Stimulated activated CD8-positive, alpha-beta memory T cell treated with anti-CD3 and anti-CD28 coated beads, Interleukin-4, amount 100 ng/mL, for 1 hour (primary cell): ENCODE measurements at places on chromosomes 13 and 19.

- DNase-seq, result no peak
These were observed 164.9 kb downstream of the UFM1 start for GRCh38 chr13:38514575-38514974.

GRCh38 chr13:98411617-98412265 is 165.2 kb downstream of the STK24 start:
- no peak for DNase-seq

- no peak for DNase-seq
These were observed 25.1 kb downstream of the SIPA1L3 start for GRCh38 chr19:37931881-37932655.

DNA sequence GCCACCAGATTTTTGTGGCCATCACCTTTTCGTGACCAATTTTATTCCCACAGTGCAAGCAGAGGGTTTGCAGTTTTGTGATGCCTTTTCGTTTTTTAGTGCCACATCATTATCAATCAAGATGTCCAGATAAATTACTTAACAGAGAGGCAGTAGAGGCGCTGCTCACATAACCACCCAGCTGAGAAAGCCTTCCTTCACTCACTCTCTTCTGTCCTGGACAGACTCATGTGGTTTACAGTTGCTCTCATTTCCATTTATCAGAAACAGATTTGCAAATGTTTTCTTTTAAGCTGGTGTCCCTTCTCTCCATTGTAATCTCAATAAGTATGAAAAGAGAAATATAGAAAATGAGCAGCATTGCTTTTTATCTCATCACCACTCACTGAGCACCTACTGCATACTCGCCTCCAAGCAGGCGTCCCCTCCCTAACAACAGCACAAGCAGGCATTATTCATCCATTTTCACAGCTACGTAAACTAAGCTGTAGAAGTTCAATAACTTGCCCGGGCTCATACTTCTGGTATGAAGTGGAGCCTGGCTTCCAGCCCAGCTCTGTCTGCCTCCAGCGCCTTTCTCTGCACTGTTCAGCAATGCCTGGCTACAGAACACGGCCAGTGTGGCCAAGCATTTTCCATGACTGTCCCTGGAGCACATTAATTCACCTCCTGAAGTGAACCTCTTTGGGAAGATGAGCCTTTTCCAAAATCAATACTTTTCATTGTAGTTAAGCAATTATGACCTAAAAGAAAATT is 34.6 kb upstream of the KATNAL1 start:
- DNase-seq, result no peak

DNA sequence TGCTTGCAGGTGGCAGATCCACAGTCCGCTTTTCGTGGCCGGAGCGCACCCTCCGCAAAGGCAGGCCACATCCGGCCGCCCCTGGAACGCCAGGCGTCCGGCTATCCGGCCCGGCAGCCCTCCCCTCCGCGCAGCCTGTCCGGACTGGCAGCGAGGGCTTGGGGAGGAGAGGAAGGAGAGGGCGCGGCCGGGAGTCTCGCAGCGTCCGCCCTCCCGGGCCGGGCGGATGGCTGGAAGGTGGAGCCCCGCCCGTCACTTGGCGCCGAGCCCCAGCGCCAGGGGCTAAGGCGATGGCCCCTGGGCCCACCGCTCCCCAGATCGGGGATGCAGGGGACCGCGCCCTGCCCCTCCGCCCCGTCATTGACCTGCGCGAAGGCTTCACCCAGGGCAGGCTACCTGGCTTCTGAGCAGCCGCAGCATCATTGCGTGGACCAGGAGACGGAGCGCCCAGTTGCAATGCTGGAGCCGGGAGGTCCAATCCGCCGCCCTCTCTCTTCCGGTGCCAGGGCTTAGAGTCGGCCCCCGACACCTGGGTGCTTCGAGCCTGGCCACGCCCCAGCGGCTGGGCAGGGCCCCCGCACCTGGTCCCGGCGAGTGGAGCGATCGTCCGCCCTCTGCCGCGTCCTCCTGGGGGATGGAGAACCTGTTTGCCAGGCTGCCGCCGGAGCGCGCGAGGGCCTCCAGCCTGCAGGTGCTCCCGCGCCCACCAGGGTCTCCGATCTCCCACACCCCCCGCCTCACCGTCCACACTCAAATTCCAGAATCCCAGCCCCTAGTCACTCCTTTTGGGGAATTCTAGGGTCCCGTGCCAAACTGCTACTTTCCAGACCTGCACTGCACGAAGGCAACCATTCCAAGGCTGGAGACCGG is at the start of gene FUT1:
FUT1 (minus strand) TSS at position 146 of the 870 bp plus-strand sequence. CDS start 1,360 bp downstream, outside the sequence.
- no peak for DNase-seq

GRCh38 chr19:4967738-4968461 is 1.0 kb upstream of the KDM4B start:
- no peak for DNase-seq

- no peak for DNase-seq
These were observed 24.8 kb upstream of the ZNF254 start for GRCh38 chr19:24062190-24062589.

GRCh38 chr19:34180273-34180672 is 8.0 kb downstream of the LSM14A start:
- no peak for DNase-seq

DNA sequence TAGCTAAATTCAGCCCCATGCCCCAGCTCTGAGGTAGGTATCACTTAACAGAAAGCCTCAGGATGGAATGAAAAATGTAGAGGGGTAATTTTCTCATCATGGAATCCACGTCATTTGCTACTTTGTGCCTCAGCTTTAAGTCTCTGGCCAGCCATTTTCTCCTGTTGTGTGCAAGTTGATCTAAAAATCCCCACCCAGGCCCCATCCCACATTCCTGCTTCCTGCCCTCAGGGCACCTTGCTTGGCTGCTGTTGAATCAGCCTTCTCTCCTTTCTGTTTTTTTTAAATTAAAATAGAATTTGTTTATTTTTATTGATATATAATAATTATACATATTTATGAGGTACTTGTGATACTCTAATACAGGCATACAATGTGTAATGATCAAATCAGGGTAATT is 179.9 kb upstream of the TSHZ3 start:
- DNase-seq, result no peak

DNA sequence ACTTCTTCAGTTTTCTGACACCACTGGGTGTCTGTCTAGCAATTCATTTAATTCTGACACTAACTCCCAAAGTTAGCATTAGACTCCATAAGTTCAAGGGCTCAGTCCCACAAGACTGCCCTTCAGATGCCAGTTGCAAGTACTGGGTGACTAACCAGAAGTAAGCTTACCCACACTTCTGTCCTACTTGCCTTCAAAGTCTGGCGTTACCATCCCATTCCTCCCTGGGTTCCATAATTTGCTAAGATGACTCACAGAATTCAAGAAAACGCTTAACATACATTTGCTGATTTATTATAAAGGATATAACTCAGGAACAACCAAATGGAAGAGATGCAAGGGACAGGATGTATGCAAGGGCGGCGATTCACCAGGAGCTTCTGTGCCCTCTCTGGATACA is 45.5 kb upstream of the NPAS1 start:
- DNase-seq, result no peak

DNA sequence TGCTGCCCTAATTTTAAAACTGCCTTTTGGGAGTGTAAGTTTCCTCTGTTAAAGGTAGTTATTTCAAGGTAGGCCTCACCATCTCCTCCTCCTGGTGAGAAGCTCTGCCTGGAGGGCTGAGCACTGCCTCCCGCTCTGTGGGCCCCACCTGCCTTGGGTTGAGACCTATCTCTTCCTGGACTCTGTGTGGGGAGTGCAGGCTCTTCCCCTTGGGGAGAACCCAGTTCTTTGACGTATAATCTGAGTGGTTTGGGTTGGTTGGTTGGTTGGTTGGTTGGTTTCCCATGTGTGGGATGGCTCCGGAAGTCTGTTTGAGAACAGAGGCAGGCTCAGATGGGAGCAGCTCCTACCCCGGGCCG is 39.1 kb downstream of the ACTN4 start:
- DNase-seq, result peak; percentile 11

DNA sequence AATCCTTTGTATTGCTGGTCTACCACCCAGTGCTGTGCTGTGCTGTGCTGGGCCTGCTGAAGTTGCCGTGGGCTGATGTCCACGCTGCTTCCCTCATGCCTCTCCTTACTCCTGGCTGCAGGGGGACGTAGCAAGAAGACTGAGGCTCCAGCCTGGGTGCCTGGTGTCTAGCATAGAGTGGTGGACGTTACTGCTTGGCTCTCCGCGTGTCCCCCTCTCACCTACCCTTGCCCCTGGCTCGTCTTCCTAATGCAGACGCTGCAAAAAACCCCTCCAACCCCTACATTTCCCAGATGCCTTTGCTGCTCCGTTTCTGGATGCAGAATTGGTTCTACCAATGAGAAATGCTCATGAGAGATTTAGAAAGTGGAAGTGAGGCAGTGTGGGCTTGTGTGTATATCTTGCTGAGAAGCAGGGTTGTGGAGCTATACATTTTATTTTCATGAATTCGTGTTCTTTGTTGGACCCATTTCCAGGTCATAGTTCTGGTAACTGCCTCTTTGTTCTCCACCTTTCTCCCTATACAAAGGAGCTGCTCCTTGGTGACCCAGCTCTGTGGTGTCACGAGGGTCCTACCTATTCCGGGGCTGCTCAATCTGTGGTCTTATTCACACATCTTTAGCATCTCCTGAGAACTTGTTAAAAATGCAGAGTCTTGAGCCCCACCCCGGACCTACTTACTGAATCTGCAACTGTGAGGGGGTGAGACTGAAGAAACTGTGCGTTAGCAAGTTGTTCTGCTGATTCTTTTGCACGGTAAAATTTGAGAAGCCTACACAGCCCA is 7.9 kb upstream of the DENND1C start:
- DNase-seq, result no peak

GRCh38 chr13:44312834-44313551 is 60.6 kb upstream of the SERP2 start:
- DNase-seq, result no peak

- no peak for DNase-seq
These were observed 140 bp downstream of the PLEKHJ1 start for GRCh38 chr19:2236064-2236313.

DNA sequence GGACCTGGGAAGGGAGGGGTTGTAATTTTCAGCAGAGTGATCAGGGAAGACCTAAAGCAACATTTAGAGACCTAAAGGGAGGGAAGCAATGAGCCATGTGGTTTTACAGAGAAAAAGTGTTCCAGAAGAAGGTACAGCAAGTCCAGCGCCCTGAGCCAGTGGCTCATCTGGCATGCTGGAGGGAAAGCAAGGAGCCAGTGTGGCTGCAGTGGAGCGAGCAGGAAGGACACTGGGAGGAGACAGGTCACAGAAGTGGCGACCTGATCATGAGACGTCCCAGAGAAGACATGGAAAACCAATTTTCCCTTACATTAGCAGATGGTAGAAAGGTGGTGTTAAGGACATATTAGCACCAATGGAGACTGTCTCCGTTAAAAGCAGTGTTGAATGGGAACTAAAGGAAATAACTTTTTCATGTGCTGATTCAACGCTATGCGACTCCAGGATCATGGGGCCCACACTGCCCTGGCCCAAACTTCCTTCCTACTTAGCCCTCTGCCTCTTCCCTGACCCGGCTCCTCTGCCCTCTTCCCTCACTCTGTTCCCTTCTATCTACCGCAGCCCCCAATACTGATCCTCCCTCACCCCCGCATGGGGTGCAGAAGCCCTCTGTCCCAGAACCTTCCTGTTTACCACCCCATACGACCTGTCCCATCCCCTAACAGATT is 5.4 kb downstream of the C19orf47 start:
- no peak for DNase-seq

GRCh38 chr13:106656186-106656585 is 88.2 kb upstream of the ARGLU1 start:
- no peak for DNase-seq

GRCh38 chr19:27746691-27747380 is 1466.1 kb downstream of the UQCRFS1 start:
- no peak for DNase-seq

GRCh38 chr19:50510121-50510670 is 795 bp downstream of the JOSD2 start:
- DNase-seq, result no peak

- DNase-seq, result no peak
These were observed 10.5 kb downstream of the DAZAP1 start for GRCh38 chr19:1417681-1418495.

- DNase-seq, result no peak
These were observed 2.2 kb downstream of the FFAR1 start for GRCh38 chr19:35349614-35350521.

- DNase-seq, result no peak
These were observed 68.1 kb upstream of the EDNRB start for GRCh38 chr13:77986713-77987112.

DNA sequence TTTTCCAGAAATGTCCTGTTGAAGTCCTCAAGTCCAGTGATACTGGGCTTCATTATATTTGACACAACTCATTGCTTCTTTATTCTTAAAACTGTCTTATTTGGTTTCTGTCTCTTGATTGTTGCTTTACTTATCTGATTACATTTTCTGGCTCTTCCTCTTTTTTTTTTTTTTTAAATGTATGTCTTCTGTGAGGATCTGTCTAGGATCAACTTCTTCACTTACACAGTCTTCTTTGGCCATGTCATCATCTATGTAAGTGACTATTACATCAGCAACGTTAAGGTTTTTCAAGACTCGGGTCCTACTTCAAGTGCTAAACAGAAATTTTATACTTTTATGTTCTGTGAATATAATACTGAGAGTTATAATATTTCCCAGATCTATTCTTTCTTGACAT is 162.1 kb downstream of the PDS5B start:
- DNase-seq, result no peak

GRCh38 chr19:10811391-10812111 is 24.5 kb downstream of the TMED1 start:
- no peak for DNase-seq

- DNase-seq, result no peak
These were observed 1.2 kb downstream of the EEF2 start for GRCh38 chr19:3983936-3984583.

GRCh38 chr13:43298816-43299215 is 275.4 kb downstream of the DNAJC15 start:
- no peak for DNase-seq

DNA sequence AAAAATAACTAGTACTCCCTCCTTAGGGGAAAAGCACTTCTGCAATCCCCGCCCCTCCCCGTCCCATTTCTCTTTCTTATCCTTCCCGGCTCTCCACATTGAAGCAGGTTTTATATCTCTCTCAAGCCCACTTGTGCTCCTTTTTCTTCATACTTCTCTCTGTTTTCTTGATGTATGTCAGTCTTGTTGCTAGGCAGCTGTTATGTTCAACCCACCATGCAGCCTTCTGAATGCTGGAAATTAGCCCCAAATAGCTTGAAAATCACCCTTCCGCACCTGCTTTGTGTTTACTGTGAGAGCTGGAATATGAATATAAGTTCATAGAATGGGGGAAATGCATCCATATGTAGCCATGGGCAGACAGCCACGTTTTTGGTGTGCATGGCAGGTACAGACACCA is 461.4 kb downstream of the MYO16 start:
- DNase-seq, result no peak
